ENCODE measurements at places on chromosomes 7 and 10.

GRCh38 chr7:94449151-94449725 lies 54.5 kb downstream of the COL1A2 start:
- no peak for DNase-seq

- DNase-seq, result no peak
Observed at GRCh38 chr10:79468015-79468560, 22.7 kb upstream of the ZCCHC24 start.

DNA sequence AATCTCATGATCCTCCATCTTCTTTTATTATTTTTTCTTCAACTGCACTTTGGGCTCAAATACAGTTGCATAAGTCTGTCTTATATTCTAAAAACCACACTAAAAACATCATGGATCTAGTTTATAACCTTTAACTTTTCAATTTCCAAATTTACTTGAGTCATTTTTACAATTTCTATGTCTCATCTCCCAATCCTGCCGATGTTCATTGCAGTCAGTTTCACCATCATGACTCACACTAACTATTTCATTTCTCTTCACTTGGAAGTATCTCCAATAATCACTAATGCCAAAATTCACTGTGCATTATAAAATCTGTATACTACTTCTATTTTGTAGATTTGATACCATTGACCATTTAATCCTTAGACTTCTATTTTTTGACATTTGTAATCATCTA lies 806.9 kb upstream of the SORCS1 start:
- DNase-seq, result no peak

DNA sequence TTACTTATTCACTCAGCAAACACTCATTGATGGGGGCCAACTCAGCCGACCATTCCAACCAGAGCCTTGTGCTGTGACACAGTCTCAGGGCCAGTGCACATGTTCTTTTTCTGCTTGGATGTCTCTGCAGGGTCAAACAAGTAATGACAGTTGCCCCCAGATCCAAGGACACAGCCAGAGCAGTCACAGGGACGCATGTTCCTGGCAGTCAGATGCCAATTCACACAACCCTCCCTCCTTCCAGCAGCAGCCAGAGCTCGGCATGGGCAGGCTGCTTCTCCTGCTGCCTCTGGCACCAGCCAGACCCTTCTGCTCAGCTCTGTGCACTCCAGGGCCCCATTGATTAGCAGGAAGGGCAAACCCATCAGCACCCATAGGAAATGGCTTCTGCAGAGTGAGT lies 20.3 kb downstream of the DRGX start:
- DNase-seq, result no peak

- no peak for DNase-seq
Observed at GRCh38 chr10:3417096-3417495, 244.5 kb upstream of the PITRM1 start.

DNA sequence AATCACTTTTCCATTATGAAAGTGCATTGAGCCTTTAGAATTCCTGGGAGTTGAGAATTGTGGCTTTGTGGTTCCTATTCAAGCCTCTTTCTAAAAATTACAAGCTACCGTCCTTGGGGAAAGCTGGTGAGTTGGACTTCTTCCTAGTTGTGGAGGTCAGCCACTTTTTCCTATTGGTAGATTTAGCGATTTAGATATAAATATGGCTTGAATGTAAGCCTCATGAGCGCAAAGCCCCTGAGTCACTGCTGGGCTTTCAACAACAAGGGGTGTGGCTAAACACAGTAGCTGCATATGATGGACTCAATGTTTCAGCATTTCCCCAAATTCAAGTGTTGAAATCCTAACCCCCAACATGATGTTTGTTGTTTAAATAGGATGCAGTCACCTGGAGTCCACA lies 150.0 kb upstream of the IGFBP3 start:
- DNase-seq, result no peak

Measured in stimulated activated CD4-positive, alpha-beta T cell treated with anti-CD3 and anti-CD28 coated beads, TNF-alpha, amount 100 ng/mL, for 1 hour (primary cell).